ENCODE measurements at places on chromosomes 16 and 17.

- DNase-seq: no peak
Measured at GRCh38 chr16:84986102-84986501, 25.2 kb downstream of the ZDHHC7 start.

- DNase-seq: no peak
Measured at GRCh38 chr16:22663389-22664064, 150.4 kb upstream of the HS3ST2 start.

DNA sequence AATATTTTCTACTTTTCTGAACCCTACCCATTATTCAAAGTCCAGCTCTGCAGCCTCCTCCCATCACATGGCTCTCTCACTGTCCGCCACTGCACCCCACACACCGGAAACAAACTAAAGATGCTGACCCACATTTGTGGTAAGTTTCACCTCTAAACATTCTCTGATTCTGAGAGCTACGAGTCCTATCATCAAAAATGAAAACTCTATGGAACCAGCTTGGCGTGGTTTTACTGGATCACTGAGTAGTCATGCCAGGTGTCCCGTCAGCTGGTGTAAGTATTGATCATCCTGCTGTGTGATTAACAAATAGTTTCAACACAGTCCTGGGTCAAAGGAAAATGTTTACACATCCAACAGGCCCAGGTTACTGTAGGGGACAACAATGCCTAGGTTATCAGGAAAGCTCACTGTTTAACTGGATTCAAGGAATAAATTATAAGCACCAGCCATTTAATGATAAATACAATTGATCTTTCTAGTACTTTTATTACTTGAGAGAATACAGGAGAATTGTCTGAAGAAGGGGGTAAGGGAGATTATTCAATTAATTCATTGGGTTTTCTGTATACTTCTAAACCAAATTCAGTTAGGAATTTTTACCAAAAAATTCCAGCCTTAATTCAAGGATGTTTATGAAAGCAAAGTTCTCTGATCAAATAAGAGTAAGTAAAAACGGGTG is 33.9 kb downstream of the CYTH1 start:
- no peak for DNase-seq

DNA sequence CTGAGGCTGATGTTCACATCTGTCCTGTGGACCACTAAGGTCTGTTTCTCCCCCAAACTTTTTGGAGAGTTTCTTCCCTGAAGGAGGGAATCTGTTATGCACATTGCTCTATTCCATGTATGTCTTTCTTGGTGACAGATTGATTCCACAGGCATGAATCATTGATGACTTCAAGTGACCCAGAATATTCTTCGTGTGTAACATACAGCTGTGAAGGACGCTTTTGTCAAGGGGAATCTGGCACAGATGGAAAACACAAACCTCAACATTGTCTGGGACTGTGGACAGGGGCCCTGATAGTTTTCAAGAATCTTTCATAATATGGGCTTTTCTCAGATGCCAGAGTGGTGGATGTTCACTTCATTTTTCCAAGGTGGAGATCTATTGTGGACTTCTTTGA is 223.1 kb upstream of the MAF start:
- no peak for DNase-seq

- DNase-seq: no peak
Measured at GRCh38 chr17:50218771-50219315, 17.4 kb upstream of the COL1A1 start.

GRCh38 chr17:73634629-73635028 is 9.6 kb downstream of the SDK2 start:
- DNase-seq: no peak

GRCh38 chr16:1620391-1620790 is 8.2 kb downstream of the CRAMP1 start:
- no peak for DNase-seq

DNA sequence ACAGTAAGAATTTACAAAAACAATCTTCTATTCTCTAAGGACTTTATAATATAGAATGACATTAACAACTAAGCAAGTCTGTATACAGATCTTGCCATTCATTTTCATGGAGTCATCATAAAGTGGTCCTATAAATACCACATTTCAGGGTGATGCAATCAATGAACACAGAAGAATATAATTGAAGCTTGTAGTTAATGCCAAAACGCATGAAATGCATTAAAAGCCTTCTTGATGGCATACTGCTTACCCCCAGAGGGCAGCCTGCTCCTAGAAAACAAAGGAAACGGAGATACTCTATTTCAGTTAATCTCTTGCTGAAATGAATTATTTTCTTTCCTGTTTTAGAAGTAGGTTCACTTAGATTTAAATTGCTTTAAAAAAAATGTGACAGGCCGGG is 45.2 kb upstream of the STAC2 start:
- no peak for DNase-seq

DNA sequence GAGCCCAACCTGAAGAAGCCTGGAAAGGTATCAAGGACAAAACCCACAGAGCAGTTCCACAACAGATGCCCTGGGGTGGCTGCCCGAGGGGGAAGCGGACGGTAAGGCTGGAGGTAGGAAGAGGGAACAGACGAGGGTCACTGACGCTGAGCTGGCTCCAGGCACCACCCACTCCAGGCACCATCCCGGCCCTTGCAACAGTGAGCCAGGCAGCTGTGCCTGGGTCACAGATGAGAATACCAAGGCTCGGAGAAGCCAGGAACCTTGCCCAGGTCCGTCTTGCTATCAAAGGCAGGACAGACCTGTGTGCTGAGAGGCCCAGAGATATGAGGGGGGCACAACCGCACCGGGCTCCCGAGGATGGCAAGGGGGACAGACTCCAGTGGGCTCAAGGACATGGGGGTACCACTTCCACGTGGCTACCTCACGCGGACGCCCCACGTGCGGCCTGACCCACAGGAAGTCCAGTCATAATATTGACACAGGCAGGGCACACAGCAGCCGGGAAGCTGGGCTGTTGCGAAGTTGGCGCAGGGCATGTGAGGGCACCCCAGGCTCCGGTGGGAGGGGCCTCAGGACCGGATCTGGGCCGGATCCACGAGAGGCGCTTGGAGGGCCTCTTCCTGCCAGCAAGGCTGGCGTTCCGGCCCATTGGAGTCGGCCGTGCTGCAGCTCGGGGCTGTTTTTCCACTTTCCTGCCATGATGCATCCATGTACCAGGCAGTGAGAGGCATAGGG is 29.9 kb downstream of the PEMT start:
- DNase-seq: no peak

DNA sequence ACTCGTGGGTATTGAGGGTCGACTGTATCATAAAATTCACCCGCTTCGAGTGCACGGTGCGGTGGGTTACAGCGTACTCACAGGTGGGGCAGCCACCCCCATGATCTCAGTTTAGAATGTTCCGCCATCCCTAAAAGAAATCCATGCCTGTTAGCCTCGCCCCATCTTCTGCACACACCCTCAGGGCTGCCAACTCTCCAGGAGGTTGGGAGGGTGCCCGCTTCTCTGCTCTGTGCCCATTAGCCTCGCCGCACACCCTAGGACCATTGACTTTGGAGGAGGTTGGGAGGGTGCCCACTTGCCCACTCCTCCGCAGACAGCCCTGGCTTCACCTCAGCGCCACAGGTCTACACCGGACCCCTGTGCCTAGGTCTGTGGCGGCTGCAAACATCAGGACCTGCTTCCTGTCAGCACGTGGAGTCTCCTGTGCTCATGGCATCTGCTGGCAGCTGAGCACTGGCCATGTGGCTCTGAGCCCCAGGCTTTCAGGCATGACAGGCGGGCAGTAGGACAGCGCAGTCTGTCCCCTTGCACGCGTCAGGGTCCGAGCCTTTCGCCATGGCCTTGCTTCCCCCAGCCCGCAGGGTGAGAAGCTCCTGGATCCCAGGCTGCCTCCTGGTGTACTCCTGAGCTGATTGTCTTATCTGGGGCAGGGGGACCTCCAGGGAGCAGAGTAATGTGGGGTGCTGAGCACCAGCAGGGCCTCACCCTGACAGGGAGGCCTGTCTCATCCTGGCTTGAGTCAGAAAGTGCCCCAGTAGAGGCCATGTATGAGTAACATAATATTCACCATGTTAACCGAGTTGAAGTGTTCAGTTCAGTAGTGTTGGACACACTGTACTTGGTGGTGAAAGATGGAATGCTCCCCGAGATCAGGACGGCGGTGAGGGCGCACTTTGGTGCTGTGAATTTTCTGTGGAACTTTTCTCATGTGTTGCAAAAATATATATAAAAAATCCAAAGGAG is 21.9 kb downstream of the NME3 start:
- peak; percentile 45 for DNase-seq

DNA sequence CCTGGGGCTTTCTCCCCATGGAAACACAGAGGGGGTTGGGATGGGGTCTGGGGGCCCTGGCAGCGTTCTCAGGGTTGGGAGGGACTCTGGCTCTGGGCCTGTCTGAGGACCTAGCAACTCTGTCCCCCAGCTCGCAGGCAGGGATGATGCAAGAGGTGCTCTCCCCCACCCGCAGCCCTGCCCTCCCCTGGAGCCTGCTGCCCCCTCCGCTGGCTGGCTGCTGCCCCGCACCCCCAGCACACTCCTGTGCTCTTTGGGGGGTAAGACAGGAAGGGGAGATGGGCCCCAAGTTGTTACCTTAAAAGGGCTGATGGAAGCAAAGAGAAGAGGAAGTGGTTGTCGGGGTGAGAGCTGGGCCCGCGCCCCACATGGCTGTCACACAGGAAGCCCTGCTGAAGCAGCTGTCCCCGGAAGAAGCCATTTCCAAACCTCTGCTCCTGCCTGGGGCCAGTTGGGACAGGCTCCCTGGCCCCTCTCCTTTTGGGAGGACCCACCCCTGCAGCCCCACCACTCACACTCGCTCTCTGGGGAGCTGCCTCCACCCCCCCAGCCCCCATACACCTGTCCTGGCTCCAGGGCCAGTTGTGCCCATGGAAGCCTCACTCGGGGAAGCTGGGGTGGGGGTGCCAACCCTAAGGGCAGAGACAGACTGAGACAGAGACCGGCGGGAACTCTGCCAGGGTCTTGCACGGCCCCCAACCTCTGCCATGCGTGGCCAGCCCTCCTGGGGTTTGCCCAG is 2.5 kb downstream of the CORO1A start:
- no peak for DNase-seq

- no peak for DNase-seq
Measured at GRCh38 chr16:72434159-72434558, 262.2 kb upstream of the PMFBP1 start.

- no peak for DNase-seq
Measured at GRCh38 chr16:56506941-56507340, 12.9 kb downstream of the BBS2 start.

GRCh38 chr16:81693041-81693743 is 85.9 kb upstream of the PLCG2 start:
- DNase-seq: no peak

DNA sequence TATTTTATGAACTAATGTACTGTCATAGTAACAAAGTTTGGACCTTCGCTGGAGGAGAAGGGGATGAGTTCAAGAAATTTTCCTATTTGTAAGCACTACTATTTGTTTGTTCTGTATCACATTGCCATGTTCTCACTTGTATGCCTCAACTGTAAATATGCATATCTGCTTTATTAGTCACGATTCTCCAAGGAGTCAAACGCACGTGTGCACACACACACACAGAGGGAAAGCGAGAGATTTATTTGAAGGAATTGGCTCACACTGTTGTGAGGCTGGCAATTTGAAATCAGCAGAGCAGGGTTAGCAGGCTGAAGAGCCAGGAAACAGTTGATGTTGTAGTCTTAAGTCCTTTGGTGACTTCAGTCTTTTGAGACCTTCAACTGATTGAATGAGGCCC is 24.9 kb upstream of the MYH2 start:
- no peak for DNase-seq

DNA sequence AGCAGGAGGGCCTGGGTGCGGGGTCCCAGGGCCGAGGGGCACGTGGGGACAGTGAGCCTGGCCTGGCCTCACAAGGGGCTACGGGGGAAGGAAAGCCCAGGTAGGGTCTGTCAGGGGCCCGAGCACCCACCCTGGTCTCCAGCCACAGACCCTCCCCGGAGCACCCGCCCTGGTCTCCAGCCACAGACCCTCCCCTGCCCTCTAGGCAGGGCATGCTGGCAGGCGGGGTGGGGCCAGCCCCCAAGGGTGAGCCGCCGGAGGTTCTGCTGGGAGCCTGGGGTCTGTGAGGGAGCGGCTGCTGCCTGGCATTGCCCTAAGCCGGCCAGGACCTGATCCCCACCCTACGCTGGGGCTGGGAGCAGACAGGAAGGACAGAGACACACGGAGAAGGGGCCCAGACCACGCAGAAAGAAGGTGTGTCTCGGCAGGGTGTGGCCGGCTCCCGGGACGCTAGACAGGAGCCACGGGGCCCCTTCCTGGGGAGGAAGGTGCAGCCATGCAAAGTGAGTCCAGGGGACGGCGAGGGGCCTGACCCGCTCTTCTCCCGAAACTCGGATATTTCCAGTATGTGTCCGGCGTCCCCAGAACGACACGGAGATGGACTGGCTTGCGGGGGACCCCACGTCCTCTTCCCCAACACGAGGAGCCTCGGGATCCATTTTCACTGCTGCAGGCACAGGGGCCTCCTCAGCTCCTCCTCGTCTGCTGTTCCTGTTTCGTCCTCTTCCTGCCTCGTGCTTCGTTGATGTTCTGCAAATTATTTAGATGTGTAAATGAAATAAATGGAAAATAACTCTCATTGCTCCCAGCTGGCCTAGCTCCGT is 15.5 kb downstream of the UTS2R start:
- DNase-seq: no peak

GRCh38 chr17:5033352-5034015 is 1.7 kb downstream of the SLC52A1 start:
- DNase-seq: no peak

All from sciatic nerve (tissue), 2 donors.